ENCODE measurements at places on chromosomes 7 and 10.

GRCh38 chr7:28180364-28181147, at the start of gene JAZF1:
Gene JAZF1 (minus strand): TSS chr7:28180795.
- DNase-seq, result peak; percentile 51

DNA sequence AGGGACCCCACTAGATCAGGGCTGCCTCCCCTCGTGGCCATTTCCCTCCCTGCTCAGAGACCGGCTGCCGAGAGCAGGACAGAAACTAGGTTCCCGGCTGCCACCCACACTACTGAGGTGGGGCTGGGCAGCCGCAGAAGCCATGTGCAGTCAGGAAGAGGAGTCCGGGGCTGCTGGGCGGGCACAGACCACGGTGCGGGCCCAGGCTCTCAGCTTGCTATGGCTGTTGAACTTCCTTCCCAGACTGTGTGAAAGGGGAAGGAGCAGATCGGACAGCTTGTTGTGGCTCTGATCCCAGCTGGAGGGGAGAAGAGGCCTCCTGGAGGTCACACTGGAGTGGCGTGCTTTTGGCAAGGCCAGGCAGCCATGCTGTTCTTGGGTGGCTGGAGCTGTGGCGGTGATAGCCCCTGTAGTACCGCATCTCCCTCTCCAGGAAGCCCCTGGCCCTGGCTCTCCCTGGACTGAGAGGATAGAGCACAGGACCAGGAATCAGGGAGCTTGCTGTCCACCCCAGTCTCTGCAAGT, 56.8 kb downstream of the HK1 start:
- no peak for DNase-seq

- no peak for DNase-seq
These were observed 127.0 kb downstream of the SRPK2 start for GRCh38 chr7:105261689-105262088.

- no peak for DNase-seq
These were observed 194.4 kb upstream of the IMMP2L start for GRCh38 chr7:111756687-111757178.

DNA sequence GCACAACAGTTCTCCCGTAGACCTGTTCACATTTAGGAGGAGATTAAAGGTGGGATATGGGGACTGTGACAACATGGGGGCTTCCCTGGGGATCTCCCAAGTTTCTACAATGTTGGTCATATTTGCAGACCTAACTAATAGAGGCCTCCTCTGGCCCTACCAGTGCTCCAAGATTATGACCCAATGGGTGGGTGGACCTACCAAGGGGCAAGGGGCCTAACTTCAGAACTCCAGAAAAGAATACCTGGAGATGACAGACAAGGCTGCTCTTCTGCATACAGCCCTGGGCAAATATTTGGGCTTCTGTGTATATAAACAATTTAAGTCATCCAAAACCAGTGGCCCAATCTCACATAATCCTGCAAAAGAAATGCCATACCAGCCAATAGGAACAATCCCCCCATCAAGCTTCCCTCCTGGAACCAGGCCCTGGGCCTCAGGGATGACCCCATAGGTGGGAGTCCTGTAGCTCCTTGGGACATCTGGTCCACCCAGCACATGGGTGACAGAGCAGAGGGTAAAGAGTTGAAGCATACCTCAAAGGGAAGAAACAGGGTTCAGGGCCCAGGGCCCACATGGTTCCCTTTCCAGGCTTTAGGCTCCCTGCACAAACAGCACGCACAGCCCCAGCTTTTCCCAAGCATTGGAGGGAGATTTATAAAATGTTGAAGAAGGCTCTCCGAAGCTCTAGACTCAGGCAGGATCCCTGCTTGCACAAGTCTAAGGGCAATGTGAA, 86.1 kb upstream of the CHST15 start:
- no peak for DNase-seq

GRCh38 chr10:57968328-57969016, 299.2 kb downstream of the IPMK start:
- DNase-seq, result no peak

Measured in activated CD4-positive, alpha-beta T cell treated with anti-CD3 and anti-CD28 coated beads, Interleukin-2, amount 50 U/mL, for 4 hours (primary cell).